Hepatocyte (in vitro differentiated cells): ENCODE measurements at places on chromosomes 2 and 18.
A peak's percentile ranks its signal among the peaks of the same experiment; 100 is the strongest.

- no peak for DNase-seq
These were observed 168.0 kb downstream of the ASXL3 start for GRCh38 chr18:33745871-33746545.

GRCh38 chr18:37612524-37613252 lies 47.1 kb upstream of the CELF4 start:
- DNase-seq = no peak

- DNase-seq = no peak
These were observed 60.8 kb downstream of the LIMS1 start for GRCh38 chr2:108594982-108595464.

- DNase-seq = peak; percentile 61
These were observed 96.2 kb upstream of the SNTG2 start for GRCh38 chr2:854460-854859.

- no peak for DNase-seq
These were observed 124.9 kb downstream of the XIRP2 start for GRCh38 chr2:167013227-167013626.

- peak; percentile 63 for DNase-seq
These were observed 13.0 kb upstream of the FAHD2A start for GRCh38 chr2:95389245-95390119.

DNA sequence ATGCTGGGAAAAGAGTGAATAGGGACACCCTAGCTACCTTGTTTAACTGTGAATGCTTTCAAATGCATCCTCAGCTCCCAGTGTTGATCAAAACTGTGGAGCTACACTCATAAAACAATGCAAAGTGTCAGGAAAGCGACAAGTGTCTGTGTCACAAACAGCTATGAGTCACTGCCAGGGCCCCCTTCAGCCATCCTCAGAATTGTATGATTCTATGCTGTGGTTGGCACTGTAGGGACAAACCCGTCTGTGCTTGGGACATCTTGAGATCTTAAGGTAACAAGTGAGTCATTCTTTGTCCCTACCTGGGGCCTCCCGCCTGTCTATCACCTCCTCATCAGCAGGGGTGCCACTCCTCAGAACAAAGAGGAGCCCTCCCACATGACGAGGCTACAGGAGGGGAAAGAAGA lies 42.4 kb downstream of the KLF7 start:
- peak; percentile 16 for DNase-seq

GRCh38 chr2:89834306-89834705 lies 1142.8 kb downstream of the RPIA start:
- no peak for DNase-seq

GRCh38 chr2:30769891-30770462 lies 37.3 kb downstream of the CAPN13 start:
- DNase-seq = no peak

DNA sequence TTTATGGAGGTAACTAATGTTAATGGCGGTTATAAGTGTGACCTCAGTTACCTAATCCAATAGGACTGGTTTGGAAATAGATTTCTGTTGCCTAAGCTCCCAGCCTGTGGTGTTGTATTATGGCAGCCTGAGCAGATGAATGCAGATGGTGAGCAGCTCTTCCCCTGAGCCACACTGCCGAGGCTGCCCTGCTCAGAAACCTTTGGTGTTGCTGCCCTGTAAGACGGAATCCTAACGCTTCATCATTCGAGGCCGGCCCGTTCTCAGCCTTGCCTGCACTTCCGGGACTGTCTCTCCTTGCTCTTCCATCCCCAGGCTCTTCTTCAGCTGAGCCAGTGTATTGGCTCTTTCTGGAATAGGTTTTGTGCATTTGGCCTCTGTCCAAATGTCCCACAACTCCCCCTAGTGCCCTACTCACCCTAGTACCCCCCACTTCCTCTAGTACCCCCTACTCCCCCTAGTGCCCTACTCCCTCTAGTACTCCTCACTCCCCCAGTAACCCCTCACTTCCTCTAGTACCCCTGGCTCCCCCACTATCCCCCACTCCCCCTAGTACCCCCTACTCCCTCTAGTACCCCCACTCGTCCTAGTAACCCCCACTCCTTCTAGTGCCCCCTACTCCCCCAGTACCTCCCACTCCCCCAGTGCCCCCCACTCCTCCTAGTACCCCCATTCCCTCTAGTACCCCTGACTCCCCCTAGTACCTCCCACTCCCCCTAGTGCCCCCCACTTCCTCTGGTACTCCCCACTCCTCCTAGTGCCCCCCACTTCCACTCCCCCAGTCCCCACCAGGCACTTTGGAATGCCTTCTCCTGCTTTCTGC lies 106.0 kb upstream of the TAF1B start:
- DNase-seq = no peak

GRCh38 chr2:98824256-98825019 lies 93.5 kb upstream of the MGAT4A start:
- no peak for DNase-seq

DNA sequence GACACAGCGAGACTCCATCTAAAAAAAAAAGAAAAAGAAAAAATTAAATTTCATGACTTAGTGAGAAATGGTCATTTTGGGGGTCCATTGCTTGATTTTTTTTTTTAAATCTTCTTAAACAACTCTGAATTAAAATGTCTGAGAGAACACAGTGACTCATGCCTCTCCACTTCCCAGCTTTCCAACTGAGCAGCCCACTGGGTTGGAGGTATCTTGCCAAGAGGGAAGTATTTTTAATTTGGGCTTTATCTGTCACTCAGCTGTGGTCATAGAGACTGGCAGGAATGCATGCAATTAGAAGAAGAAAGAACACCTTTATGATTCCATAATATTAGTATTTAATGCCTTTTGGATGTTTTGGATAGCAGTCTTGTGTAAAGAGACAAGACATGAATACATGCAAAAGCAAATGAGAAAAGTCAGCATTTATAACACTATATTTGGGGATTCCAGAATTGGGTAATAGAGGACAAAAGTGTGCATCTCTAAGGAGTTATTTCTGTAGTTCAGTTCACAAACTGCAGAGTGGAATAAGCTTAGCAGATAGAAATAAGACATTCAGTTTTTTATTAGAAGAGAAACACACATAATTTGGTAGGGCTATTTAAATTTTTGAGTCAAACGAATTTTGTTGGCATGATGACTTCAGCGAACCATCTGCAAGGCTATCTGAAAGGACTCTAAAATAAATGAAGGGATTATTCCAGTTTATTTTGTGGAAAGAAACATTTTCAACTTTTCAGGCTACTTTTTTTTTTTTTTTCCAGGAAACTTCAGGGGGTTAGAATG lies 254.8 kb downstream of the TGIF1 start:
- DNase-seq = no peak

DNA sequence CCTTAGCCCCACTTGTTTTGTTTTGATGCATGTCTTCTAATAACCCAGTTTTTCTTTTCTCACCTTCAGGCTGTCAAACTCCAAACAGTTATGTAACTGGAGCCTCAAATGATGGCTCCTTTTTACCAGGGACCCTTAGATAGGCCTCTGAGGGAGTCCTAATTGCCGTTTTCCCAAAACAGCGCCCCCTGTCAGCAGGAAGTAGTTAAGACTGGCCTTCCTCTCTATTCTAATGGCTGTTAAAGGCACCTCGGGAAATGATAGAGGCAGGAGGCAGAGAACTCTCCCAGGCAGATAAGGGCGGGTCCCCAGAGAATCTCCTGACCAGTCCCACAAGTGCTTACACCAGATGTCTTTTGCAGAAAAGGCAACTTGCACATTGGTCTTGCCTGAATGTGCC lies 123.2 kb downstream of the KCNS3 start:
- DNase-seq = no peak

GRCh38 chr18:48356151-48356745 lies 52.9 kb downstream of the ZBTB7C start:
- no peak for DNase-seq

DNA sequence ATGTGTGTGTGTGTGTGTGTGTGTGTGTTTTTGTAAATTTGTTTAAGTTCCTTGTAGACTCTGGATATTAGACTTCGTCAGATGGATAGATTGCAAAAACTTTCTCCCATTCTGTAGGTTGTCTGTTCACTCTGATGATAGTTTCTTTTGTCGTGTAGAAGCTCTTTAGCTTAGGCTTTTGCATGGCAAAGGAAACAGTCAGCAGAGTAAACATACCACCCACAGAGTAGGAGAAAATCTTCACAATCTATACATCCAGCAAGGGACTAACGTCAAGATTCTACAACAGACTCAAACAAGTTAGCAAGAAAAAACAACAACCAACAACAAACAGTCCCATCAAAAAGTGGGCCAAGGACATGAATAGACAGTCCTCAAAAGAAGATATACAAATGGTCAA lies 336.7 kb upstream of the ATP5MC3 start:
- no peak for DNase-seq

- peak; percentile 60 for DNase-seq
These were observed 542 bp upstream of the CNNM3 start for GRCh38 chr2:96815326-96816126.

- no peak for DNase-seq
These were observed 58.6 kb downstream of the CYP26B1 start for GRCh38 chr2:72089028-72089427.

GRCh38 chr2:64019083-64019974 lies at the start of gene VPS54:
Gene VPS54, minus strand, starts transcription at chr2:64019428. Its CDS starts 35,429 bp downstream, at chr2:63983999.
- DNase-seq = peak; percentile 86

DNA sequence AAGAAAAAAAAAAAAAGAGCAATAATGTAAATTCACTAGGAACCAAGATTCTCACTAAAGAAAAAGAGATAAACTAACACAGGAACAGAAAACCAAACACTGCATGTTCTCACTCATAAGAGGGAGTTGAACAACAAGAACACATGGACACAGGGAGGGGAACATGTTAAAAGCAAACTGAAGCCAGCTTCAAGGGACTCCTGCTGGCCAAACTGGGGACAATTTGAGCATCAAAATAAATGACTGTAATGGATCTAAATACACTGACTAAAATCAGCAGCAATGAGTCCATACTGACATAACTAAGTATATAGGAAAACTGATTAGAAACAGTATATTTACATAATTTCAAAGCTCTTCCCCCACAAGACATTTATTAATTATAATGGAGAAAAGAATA lies 73.0 kb downstream of the FARSB start:
- DNase-seq = no peak

DNA sequence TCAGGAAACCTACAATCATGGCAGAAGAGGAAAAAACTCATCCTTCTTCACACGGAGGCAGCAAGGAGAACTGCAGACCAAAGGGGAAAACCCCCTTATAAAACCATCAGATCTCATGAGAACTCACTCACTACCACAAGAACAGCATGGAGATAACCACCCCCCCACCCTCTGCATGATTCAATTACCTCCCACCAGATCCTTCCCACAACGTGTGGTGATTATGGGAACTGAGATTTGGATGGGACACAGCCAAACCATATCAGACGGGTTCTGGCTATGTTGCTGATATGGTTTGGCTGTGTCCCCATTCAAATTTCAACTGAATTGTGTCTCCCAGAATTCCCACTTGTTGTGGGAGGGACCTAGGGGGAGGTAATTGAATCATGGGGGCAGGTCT lies 28.7 kb upstream of the CCDC150 start:
- DNase-seq = no peak

DNA sequence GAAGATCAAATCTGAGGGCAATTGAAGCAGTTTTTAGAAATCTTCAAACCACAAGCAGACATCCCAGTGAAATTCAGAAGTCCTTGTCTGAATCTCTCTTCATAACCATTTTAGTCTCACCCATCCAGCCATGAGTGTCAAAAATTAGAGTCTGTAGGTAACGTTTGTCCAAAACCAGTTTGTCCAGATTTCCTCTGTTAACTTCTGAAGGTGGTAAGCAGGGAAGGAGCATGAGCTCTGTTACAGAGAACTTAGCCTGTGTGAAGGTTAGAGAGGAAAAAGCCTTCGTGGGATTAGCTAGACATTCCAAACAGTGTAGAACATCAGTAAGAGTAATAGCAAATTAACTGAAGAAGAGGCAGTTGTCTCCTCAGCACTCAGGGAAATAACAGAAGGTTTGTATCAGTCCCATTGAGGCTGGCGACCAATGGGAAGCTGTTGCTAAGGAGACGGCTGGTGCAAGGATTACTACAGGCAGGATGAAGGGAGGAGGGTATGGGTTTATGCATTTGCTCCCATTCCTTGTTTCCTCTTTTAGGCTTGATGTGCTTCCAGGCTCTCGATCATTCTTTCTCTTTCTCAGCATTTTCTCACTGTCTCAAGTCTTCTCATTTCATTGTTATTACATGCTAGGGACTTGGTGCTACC lies 8.7 kb upstream of the GPR155 start:
- no peak for DNase-seq

DNA sequence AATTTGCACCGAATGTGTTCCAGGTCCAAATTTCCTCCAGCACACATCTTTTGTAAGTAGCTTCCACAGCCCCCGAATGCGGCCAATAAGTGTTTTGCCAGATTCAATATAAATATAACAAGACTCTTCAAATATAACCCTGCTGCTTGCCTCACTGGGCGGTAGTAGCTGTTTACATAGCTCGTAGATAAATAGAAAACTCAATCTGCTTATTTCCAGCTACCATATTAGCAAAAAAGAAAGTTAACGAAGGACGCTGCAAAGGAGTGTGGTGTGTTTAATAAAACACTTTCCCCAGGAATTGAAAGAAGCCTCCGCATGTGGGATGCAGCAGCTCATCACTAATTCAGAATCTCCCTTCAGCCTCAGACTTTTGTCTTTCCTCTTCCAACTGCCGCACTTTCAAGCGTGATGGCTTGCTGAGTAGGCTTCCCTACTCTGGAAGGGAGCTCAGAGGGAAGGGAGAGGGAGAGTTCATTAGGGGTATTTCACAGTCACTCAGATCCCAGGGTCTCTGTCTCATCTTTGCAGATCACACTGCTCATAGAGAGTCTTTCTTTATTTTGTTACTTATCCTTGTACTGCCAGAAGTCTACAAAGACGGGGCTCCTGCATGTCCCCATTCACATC lies 367.0 kb downstream of the RND3 start:
- DNase-seq = no peak

GRCh38 chr18:57542812-57543427 lies 43.6 kb downstream of the FECH start:
- peak; percentile 38 for DNase-seq

DNA sequence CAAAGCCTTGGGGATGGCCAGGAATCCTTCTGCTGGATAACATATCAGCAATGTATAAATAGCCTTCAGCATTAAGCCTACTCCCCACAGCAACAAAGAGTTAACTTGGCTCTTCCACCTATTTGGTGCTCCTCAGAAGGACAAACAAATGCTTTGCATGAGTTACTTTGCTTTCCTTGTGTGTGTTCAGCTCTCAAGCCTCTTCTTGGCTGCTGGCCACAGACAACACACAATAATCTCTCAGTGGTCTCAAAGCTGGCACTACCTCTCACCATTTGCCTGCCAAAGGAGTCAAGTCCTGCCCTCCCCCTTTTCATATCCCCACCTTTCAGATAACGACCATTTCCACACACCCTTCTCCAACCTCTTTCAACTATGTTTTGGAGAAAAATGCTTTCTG lies 17.5 kb downstream of the FTCDNL1 start:
- no peak for DNase-seq

DNA sequence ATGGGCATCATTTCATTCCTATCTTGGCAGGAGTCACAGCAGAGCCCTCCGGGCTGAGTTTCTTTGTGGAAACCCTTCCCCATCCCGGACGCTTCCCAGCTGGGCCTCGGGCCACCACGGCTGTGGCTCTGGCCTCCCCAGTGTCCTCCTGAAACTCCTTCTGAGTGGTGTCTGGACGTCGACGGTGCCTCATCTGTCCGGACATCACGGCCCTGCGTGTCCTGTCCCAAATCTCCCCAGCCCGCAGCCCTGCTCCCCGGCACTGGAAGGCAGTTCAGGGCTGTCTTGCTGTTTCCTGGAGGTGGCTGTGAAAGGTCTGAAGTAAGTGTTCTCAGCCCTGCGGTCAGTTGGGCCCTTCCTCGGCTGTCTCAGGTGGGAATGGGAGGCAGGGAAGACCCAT lies 99.8 kb upstream of the TMEM18 start:
- DNase-seq = no peak

GRCh38 chr18:24659827-24660720 lies 199.6 kb downstream of the HRH4 start:
- DNase-seq = no peak
